ENCODE measurements at places on chromosomes 5 and 9.

- DNase-seq: no peak
Measured at GRCh38 chr5:39570403-39571027, 145.7 kb upstream of the DAB2 start.

DNA sequence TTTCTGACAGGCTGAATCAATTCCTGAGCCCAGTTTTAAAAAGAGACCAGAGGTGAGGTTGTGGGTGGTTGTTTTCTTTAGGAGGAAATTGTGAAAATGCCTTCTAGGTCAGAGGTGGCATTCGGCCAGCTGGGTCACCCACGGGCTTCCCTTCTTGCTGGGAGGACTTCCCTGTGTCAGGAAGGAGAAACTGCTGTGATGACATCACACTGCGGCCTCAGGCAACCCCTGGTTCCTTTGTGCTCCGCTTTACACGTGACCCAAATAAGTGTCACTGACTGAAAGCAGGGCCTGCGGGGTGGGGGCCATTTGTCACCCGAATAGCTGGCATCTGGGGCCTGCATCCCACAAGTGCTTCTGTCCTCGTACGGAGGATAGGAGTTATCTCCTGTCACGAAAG, 39.7 kb downstream of the FABP6 start:
- no peak for DNase-seq

GRCh38 chr5:125326150-125326510, 579.7 kb upstream of the ZNF608 start:
- DNase-seq: no peak

- no peak for DNase-seq
Measured at GRCh38 chr9:90999425-91000397, 198.1 kb downstream of the SYK start.

GRCh38 chr9:132381966-132382541, 24.6 kb downstream of the TTF1 start:
- no peak for DNase-seq

- DNase-seq: no peak
Measured at GRCh38 chr5:82218374-82219156, 59.6 kb downstream of the RPS23 start.

DNA sequence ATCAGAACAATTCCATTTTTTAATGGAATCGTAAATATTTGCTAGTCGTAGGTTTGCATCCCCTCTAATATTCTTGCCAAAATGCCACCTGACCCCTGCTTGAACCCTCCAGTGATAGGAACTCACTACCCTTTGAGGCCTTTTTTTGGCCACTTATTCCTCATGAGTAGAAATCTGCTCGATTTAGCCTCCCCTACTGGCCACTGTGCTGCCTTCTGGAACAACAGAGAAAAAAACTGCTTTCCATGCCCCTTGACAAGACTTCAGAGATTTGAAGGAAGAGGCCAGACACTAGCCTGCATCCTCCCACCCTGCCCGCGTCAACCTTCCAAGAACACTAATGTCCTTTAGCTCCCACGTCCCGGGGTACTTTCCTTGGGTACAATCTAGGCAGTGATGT, 4.1 kb downstream of the CCDC69 start:
- DNase-seq: no peak

DNA sequence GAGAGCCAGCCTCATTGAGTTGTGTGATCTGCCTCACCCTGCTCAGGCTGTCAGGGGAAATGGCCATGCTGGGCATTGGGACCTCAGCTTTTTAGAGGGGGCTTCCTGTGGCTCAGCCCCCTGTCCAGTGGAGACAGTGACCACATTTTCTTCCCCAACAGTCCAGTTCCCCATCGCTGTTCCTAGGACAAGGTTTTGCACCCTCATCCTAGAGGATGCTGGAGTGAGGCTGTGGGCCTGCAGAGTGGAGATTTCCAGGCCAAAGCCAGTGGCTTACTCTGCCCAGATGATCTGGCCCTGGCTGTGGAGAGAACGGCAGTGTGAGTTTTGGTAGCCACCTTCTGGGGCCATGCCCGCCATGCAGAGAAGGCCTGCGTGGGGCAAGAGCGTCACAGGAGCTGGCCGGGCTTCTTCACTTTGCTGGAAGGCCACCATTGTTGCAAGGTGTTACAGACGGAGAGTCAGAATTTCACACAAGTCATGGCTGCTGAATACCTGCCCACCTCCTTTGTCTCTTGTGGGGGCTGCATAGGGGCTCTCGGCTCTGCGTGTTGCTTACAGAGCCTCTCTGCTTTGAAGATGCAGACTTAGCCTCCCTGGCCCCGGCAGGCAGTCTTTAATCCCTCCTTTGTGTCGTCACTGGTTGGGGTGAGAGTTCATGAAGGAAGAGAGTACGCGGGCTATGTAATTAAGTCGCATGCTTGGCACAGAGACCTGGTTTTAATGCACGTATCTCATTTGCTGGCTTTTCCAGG, 35.2 kb upstream of the PITX1 start:
- no peak for DNase-seq

DNA sequence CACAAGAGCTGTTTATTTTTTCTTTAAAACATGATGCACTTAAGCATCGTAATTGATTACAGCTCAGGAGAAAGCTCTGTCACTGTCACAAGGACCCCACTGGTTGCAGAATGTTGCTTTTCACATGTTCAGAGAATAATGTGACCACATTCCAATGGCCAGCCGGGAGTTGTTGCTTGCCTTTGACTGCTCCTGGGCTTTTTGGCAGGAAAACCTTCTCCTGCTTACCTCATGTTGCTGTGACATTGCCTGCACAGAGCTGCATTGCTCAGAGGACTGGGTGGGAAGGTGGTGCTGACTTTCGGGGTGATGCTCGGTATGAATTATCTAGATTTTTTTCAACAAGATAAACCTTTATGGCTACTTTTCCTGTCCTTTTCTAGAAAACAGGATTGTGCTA, 88.2 kb downstream of the PALM2AKAP2 start:
- DNase-seq: no peak

DNA sequence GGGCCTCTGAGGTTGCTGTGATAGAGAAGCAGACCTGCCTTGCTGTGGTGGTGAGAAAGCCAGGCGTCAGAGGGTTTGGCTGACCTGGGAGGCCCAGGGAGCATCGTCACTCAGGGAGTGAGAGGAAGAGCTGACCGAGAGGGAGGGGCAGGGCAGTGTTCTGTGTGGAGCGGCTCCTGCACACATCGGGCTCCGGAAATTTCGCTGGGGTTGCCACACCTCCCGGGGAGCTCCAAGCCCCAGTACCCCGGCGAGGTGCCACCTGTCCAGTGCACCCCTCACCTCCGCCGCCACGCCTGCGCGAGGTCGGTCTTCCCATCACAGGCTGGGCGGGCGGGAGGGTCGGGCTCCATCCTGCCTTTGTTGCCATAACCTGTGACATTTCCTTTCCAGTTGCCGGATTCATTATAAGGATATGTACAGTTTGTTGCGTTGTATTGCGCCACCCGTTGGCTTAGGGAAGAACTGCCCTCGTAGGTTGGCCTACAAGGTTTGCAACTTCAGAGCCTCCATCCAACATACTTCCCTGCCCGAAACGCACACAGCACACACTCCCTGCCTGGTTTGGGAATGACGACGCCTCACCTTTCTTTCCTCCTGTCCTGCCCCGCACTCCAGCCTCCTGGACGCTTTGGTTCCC, 223.2 kb downstream of the CACNA1B start:
- no peak for DNase-seq

- DNase-seq: no peak
Measured at GRCh38 chr5:157708866-157709265, 22.4 kb upstream of the THG1L start.

DNA sequence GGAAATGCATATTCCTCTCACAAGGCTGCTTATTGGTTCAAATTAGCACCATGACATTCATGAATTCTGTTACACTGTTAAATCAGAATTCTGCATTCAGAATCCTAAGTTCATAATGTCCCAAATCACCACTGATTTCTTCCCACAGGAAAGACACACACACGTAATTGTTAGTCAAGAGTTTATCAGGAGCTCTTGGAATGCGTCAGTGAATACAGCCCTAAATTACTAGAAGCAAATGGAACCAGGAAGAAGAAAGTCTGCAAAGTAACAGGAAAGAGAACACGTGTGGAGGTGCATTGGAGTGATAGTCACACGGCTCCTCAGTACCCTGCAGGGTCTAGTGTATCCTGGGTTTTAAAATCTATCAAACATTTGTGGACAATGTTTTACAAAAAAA, 110.2 kb downstream of the ANXA2R start:
- DNase-seq: no peak

DNA sequence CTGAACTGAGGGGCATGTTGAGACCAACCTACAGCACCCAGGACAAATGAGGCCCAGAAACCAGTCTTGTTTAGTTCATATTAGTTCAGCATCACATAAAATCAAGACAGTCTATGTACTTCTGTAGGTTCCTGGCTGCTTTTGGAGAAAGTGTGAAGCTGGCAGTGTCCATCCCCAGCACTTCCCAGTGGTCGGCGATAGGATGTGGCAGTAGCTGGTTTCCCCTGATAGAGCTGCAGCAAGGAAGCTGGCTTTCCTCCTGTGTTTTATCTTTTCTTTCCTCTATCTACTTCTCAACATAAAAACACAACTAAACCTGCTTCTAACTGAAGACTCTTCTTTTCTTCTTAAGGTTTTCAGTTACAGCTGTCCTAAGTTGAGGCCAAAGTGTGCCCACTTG, 43.0 kb upstream of the SLC46A2 start:
- DNase-seq: no peak

Data from stimulated activated CD4-positive, alpha-beta T cell treated with anti-CD3 and anti-CD28 coated beads, Interleukin-12 subunit alpha, Interleukin-12 subunit beta, amount 100 ng/mL, for 24 hours (primary cell).